Stimulated activated CD8-positive, alpha-beta memory T cell treated with anti-CD3 and anti-CD28 coated beads, Interleukin-7, amount 100 ng/mL, for 4 hours (primary cell): ENCODE measurements at places on chromosomes 4 and X.

DNA sequence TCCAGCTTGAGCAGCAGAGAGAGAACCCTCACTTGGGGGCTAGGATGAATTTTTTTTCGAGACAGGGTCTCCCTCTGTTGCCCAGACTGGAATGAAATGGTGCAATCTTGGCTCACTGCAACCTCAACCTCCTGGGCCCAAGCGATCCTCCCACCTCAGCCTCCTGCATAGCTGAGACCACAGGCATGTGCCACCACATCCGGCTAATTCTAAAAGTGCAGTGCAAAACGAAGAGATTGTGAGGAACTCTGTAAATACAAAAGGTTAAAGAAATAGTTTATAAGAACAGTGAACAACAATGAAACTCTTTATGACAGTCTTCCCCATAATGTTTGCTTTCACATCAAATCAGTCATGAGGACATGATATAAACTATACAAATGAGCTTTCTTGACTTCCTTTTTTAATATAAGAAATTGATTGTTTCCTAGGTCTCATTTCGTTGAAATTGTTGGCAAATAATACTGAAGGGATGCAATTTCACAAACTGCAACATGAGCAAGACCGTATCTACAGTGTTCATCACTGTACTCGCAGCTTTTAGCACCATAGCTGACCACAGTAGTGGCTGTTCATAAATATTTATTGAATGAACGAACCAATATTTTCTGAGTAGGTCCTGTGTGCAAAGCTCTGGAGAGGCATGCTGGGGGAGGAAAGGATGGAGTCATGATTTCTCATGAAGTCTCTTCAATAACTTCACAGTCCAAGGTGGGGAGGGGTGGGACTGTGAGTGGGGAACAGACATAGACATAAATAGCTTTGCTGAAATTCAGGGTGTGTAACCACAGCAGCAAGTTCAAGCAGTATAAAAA, 116.1 kb downstream of the SHROOM3 start:
- no peak for DNase-seq

DNA sequence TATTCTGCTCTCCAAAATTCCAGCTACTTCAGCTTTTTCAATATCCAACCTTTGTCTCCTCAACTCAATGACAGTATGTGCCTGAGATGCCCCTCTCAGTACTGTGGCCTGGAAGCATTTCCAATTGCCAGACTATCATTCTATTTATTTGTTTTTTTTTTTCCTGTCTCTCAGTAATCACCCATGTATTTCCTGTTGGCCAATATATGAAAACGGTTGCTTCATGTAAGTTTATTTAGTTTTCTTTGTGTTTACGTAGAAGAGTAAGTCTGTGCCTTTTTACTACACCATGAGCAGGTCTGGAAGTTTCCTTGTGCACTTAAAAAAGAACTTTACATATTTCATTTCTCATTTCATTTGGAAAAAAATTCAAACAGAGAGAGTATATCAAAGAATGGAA, 537.5 kb upstream of the SPANXN1 start:
- DNase-seq: no peak

DNA sequence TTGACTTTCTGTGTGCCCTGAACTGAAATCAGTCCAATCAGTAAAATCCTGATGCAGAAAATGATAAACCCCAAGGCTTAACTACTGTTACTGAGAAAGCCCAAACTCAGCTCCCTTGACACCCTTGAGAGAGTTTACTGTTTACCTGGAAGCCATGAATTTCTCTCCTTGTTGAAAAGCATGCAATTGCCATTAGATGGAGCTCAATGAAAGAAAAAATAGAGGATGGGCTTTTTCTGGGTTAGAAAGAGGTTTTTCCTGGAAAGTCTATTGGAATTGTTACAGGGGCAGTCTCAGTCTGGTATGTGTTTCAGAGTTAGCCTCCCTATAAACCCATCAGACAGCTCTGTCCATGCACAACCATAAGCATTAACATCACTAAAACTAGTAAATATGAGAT, 66.4 kb upstream of the C4orf54 start:
- no peak for DNase-seq

GRCh38 chrX:133444196-133444595, 28.9 kb upstream of the GPC4 start:
- no peak for DNase-seq

- no peak for DNase-seq
Observed at GRCh38 chr4:143397335-143397734, 60.7 kb downstream of the GAB1 start.

- DNase-seq: no peak
Observed at GRCh38 chr4:152885185-152885584, 50.9 kb upstream of the FHDC1 start.

- DNase-seq: no peak
Observed at GRCh38 chrX:111041018-111041462, 55.0 kb upstream of the PAK3 start.

- DNase-seq: no peak
Observed at GRCh38 chr4:4247696-4248028, 361 bp downstream of the TMEM128 start.

DNA sequence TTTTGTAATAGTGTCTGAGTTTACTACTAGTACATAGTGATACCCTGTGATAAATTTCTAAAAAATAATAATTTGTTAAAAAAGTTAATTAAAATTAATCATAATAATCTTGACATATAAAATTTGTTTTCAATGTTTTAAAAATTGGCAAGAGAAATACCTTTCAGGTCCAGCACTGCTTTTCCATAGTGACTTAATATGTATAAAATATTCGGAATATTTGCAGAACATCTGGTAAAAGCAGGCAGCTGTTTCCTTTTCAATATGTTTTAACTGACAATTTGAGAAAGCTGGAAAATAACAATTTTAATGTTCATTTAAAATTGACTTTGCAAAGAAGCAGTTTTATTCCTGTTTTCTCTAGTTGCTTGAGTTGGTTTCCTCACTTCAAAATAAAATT, 17.6 kb upstream of the GK2 start:
- no peak for DNase-seq

- no peak for DNase-seq
Observed at GRCh38 chr4:169236873-169237626, 33.7 kb downstream of the SH3RF1 start.

GRCh38 chr4:185945906-185946305, 123.0 kb upstream of the TLR3 start:
- DNase-seq: no peak

DNA sequence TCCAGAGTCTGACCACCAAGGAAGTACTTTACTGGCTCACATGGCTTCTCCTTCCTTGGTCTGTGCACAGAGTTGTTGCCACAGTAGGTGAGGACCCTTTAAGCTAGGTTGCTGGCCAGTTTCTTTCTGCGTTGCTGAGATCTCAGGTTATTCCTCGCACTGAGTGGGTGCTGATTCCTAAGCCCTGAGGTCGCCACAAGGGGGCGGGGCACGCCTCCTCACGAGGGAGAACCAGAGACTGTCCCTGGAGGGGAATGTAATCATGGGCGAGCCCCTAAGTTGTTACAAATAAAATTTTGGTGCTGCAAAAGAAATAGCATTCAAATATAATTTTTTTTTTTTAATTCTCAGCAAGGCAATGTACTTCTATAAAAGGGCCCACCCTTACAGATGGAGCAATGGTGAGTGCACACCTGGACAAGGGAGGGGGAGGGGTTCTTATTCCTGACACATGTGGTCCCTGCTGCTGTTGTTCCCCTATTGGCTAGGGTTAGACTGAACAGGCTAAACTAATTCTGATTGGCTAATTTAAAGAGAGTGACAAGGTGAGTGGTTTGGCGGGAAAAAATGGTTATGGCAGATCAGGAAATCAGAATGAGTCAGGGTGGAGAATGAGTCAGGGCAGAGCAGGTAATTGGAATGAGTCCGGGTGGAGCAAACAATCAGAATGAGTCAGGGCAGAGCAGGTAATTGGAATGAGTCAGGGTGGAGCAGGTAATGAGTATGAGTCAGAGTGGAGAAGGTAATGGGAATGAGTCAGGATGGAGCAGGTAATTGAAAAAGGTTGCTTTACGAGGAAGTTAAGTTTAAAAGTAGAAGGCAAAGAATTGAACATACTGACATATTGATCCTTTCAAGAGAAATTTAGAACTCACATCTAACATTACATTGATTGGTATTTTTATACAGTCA, 107.5 kb downstream of the VSIG4 start:
- no peak for DNase-seq

GRCh38 chr4:99669084-99669483, 11.5 kb upstream of the C4orf54 start:
- no peak for DNase-seq

GRCh38 chr4:11250510-11250909, 178.2 kb downstream of the HS3ST1 start:
- DNase-seq: no peak

DNA sequence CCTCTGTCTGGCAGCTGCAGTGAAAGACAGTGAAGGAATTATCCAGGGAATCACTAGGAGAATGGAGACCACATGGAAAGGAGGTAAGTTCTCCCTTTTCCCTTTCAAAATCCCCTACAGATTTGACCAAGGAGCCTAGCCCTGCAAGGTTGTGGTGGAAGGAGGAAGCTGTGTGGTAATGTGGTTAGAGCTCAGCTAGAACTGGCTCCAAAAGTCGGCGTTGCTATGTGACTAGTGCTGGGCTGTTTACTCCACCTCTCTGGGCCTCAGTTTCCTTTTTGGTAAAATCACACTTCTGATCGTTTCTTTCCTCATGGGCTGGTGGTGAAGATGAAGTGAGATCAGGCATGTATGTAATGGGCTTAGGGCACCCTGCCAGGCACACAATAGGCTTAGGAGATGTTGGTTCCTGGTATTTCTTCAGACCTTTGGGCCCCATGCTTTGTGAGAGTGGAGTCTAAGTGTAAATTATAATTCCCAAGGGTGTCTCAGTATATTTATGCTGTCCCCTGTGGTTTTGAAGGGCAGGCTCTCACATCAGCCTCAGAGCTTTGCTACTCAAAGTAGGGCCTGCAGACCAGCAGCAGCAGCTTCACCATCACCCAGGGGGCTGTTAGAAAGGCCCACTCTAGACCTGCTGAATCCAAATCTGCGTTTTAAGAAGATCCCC, 183.7 kb upstream of the BCOR start:
- no peak for DNase-seq

DNA sequence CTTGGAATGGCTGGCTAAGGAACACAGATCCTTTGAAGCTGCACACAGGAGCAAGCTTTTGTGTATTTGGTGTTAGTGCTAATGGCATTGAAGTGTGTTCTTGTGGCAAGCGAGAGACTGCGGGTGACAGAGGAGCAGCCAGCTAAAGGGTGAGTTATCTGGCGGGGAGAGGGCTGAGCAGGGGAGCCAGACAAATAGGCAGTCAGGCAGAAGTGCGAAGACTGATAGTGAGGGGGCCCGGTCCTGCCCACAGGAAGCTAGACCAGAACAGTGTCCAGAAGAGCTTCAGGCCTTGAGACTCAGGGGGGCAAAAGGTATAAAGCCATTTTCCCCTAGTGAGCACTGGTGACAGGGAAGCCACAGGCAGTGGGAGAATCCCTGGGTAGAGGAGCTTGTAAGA, 49.6 kb upstream of the MAMLD1 start:
- DNase-seq: no peak

- no peak for DNase-seq
Observed at GRCh38 chrX:120426599-120426998, 42.5 kb downstream of the LAMP2 start.

GRCh38 chr4:107065201-107065600, 29.1 kb upstream of the DKK2 start:
- no peak for DNase-seq

- DNase-seq: no peak
Observed at GRCh38 chrX:2516623-2517022, 15.8 kb upstream of the DHRSX start.

- DNase-seq: no peak
Observed at GRCh38 chr4:164261831-164262230, 492.1 kb upstream of the SMIM31 start.

GRCh38 chrX:155068165-155068564, 2.8 kb downstream of the CMC4 start:
- no peak for DNase-seq

- DNase-seq: no peak
Observed at GRCh38 chrX:1679238-1679637, 64.4 kb downstream of the ASMT start.

DNA sequence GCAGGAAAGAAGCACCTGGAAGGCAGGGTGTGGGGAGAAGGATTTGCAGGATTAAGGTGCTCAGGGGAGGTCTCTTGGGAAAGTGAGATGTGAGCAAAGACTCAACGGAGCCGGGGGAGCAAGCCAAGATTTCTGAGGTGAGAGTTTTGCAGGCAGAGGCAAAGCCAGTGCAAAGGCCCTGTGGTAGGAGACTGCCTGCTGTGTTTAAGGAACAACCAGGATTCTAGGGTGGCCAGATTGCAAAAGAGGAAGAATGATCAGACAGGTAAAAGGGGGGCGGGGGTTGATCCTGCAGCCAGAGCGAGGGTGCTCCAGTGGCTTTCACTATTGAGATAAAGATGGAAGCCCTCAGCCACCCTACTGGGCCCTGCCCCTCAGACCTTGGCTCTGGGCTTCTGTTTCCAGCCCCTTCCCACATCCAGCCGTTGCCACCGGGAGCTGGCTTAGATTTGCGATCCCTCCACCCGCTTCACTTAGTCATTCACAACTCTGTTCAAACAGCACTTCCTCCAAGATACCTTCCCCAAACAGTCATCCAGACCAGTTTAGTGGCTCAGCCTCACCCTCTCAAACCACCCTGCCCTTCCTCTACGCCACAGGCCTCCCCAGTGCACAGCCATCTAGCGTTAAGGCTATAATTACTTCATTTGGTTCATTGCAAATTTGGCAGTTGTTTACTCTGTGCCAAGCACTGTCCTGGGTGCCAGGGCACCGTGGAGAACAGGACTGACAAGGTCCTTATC, 23.3 kb upstream of the BCOR start:
- DNase-seq: no peak

DNA sequence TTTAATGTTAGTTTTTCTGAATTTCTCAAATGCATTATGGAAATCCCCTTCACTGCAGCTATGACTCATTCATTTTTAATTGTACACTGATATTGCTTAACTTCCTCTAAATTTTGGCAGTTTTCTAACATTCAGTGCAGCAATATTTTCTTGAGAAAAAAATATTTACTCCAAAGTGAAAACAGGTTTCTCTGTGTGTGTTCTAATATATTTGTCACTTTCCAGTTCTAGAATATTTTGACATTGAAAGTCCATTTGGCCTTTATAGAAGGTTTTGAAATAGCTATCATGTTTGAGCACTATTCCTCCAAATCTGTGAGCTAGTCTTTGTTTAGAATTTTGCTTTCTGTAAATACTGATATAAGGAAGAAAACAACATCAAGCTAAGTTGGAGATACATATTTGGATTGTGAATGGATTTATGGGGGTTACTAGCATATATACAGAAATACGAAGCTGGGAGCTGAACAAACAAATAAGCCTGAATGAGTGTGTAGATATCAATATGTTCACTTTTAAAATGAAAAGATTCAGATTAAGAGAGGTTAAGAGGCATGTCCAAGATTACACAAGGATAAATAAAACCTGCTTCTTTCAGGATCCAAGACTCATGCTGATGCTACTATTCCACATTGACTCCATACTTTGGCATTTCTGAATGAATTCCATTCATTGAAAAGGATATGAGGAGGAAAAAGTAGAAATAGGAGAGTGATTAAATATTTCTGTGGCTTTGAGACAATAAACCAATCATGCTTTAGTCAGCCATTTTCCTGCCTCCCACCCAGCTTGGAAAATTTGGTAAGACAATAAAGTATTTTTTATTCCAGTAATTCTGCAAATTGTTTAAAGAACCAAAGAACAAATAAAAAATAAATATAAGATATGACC, 57.3 kb upstream of the SLIT2 start:
- no peak for DNase-seq
